ENCODE measurements at places on chromosomes 5 and 9.
A peak's percentile ranks its signal among the peaks of the same experiment; 100 is the strongest.

- no peak for DNase-seq
Observed at GRCh38 chr9:123611226-123611625, 255.2 kb downstream of the CRB2 start.

DNA sequence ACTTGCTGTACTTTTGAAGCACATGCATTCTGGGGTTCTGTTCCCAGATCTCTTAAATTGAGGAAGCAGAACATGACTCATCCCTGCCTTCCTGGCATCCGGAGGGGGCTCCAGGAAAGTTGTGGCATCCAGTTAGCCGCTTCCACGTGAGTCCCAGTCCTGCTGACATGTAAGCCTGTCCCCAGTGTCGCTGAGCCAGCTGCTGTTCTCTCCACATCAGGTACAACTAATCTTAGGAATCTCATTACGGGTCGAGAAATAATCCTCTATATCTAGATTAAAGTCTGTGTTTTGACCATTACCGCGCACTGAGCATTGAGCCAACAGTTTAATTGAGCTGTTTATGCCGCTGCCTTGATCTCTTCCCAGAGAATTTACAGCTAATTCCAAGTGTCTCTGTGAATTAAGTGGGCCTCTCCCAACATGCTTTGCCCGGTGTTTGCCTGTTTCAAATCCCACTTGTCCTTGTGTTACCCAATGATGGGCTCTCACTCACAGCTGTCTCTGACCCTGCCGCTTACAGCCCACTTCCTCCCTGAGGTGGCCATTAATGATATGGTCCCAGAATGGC is 10.5 kb upstream of the SHB start:
- peak; percentile 54 for DNase-seq

DNA sequence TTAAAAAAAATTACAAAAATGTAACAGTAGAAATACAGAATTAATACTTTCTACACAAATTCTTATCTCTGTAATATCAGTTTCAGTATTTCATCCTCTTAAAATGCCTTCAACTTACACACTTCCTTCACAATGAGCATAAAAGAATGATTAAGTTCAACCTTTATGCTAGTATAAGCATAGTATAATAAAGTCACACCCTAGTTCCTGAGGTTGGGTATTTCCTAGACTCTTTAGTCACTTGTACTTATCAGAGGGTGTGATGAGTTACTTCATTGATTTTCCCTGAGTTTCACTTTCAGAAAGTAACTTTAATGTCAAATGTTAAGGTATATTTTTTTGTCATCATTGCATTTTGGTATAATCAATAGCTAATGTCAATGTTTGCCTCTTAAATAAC is 302.4 kb downstream of the PDE4D start:
- DNase-seq: no peak

- no peak for DNase-seq
Observed at GRCh38 chr5:170254056-170254455, 21.3 kb downstream of the C5orf58 start.

DNA sequence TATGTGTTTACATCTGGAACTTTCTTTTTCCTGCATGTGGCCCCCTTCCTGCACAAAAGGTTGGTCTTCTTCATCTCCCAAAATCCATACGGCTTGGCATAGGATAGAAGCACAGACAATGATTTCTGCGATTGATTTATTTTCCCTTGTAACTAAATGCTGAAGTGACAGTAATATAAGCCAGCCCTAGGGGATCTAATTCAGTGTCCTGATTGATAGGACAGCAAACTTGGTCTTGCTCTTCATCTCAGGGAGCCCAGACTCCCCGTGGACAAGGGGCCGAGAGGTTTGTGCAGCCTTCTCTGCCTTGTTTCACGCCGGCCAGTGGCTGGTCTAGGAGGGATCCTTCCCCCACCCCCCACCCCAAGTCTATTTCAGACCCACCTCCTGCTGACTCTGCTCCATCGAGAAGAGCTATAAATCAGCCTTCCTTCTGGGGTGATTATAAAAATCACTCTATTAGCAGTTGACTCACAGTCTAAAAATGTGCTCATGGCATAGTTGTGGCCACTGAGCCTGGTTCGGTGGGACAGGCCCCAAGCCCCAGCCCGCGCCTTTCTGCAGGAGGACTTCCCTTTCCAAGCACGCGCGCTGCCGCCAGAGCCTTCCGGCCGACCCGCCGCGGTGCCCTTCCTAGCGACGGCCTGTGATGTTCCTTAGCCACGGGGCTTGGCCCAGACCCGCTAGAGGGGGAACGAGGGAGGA is 89.8 kb upstream of the COL5A1 start:
- no peak for DNase-seq

- no peak for DNase-seq
Observed at GRCh38 chr5:138985683-138986082, 110.5 kb upstream of the LRRTM2 start.

GRCh38 chr9:128323212-128323730 is 632 bp downstream of the COQ4 start:
- no peak for DNase-seq

DNA sequence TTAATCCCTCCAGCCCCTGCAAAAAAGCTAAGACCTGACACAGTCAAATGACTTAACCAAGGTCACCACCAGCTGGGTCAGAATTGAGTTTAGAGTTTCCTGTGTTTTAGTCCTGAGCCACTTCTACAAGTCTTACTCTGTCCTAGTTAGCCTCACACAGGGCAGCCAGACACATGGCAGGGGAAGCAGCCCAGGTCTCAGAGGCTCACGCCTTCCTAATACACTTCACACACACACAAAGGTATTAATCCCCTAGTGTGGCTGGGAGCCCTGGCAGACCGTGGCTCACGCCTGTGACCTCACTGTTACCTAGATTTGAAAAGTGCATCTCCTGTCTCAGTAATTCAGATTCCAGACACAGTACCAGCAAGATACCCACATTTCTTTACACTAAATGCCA is 77.4 kb upstream of the WWC1 start:
- no peak for DNase-seq

GRCh38 chr5:80122579-80122978 is 87.4 kb downstream of the THBS4 start:
- no peak for DNase-seq

DNA sequence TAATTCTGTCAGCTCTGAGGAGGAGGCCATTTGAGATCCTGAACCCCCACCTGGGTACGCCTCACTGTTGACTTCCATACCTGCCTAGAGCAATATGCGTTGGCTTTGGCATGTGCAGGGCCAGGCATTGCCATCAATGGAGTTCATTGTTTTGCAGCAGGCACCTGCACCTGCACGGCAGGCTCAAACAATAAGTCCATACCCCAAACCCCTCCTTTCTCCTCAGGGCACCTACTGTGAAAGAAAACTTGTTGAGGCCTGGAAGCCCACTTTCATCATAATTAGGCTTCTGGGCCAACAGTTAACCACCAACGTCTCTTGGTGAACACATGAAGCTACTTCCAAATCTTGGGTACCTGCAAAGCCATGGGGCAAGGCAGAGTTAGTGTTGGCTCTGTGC is 238.7 kb downstream of the NFIB start:
- DNase-seq: no peak

- no peak for DNase-seq
Observed at GRCh38 chr5:33129309-33129708, 311.5 kb upstream of the TARS1 start.

- DNase-seq: no peak
Observed at GRCh38 chr9:118721923-118722322, 647.3 kb downstream of the BRINP1 start.

DNA sequence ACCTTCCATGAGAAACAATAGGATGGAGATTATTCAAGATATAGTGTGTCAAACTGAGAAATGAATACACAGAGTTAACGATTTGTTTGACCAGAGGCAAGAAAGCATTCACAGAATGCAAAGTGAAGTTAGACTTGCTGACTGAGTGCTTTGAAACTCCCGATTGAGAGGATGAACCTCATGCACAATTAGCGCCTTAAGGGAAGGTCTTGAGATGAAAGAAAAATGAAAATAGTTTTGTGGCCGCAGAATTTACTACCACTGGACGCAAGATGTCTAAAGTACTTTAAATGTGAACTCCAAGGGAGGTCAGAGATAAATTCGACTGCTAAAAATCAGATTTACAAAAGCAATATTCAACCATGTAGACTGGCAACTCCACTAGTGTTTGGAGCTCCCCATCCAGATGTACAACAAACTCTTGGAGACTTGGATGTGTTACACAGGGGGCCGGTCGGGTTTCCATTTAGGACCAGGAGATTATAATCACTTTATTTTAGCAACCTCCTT is 707 bp upstream of the RIMOC1 start:
- no peak for DNase-seq

GRCh38 chr9:76026796-76027195 is 136.3 kb downstream of the PCSK5 start:
- DNase-seq: no peak

- DNase-seq: no peak
Observed at GRCh38 chr9:83960991-83961390, 19.0 kb downstream of the HNRNPK start.

- peak; percentile 56 for DNase-seq
Observed at GRCh38 chr9:35690614-35691333, 1.0 kb upstream of the TPM2 start.

DNA sequence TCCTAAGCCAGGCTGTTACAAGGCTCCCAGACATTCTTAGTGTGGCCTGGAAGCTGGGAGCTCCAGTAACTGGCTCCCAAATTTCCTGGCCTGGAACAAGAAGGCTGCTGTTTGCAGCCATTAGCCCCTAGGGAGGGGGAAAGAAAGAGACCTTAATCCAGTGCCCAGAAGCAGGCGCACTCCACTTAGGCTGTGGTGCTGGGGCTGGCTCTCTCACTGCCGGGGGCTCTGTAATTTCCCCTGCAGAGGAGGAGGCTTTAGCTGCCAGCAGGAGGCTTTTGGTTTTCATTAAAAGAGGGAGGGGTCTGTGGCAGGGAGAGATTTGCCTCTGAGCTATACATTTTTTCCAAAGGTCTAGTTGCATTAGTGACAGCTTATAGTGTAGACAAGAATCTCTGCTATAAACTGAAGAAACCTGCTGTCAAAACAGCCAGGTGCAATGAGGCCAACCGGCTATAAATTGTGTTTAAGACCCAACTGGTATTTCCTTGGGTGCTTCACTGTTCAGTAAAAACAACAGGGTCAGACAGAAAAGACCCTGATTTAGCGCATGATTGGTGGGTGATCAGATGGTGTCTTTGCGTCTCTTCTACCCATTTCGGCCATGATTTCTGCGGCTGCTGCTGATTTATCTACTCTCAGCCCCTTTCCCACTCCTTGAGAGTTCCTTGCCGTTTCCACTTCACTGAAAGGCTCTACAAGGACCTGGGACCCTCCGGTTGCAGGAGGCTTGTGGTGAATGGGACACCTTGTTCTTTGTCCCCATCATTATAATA is 254.6 kb downstream of the AOPEP start:
- DNase-seq: no peak

- DNase-seq: no peak
Observed at GRCh38 chr9:97425973-97426336, 14.1 kb downstream of the TDRD7 start.

- DNase-seq: peak; percentile 43
Observed at GRCh38 chr5:78509884-78510769, 138.4 kb downstream of the LHFPL2 start.

DNA sequence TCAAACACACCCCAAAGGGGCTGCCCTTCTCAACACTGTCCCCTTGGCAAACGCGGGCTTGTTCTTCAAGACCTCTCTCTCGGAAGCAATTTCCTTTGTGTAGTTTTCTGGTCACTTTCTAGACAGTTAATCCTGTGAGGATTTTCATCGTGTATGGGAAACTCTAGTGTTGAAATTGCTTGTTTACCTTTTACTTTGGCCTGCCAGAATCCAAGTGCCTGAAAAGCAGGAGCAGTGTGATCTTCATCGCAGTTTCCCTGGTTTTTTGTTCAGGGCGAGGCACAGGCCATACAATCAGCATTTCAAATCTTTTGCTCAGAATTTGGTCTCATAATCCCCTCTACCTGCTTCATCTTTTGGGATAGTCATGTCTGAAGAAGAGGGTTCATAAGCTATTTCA is 115.7 kb upstream of the C9orf72 start:
- DNase-seq: no peak

DNA sequence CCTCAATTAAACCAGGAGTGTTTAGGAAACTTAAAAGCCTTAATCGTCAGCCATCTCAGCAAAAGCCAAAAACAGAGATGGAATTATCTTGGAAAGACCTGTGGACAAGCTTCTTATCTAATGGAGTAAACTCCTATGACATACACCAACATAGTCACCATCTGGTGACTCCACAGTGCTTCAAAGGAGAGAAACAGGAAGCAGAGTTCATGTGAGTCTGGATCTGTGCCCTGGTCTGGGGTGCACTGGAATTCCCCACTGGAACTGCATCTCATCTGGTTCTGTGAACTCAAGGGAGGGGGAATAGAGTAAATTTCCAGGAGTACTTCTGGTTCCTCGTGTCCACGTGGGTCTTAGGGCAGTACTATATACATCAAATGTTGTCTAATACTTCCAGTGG is 36.3 kb upstream of the KCNN2 start:
- no peak for DNase-seq

- DNase-seq: no peak
Observed at GRCh38 chr9:6930827-6931226, 173.1 kb downstream of the KDM4C start.

DNA sequence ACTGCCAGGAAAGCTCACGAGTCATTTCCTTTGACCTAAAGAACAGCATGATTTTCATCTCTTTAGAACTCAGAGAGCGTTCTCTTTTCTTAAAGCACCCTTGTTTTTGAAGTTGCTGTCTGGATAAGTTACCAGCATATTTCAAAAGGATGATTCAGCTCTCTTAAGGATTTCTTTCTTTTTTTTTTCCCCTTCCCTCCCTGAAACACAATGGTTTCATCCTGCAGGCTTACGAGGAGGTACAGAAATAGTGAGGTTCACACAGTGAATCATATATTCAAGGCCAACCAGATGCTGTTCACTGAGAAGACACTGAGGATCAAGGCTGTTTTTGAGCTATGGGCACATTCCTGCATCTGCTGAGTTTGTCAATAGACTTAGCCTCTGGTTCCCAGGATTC is 257.2 kb downstream of the KIF4B start:
- no peak for DNase-seq

- DNase-seq: no peak
Observed at GRCh38 chr5:133433641-133434040, 178.7 kb downstream of the FSTL4 start.
